Nasal cavity respiratory epithelium epithelial cell of viscerocranial mucosa (primary cell): ENCODE measurements at places on chromosomes 2 and 18. TPM values are rescaled to one million over a fixed set of nuclear protein-coding genes. Genes with fewer than 3 reads are reported as not detected.

ACMSD gene
- not detected in 2 replicates for total RNA-seq

TMEM37 gene
- 0.43 TPM in 1 of 2 replicates, not detected in the other for total RNA-seq

MPP4 gene
- under 0.01 and 0.07 TPM in 2 replicates for total RNA-seq

SLC4A5 gene
- total RNA-seq, result under 0.01 and 0.21 TPM in 2 replicates

ORC2 gene
- 26.0 and 27.3 TPM in 2 replicates for total RNA-seq

ARID5A gene
- total RNA-seq, result 4.1 and 8.5 TPM in 2 replicates

IL1A gene
- 387 and 393 TPM in 2 replicates for total RNA-seq

CROCC2 gene
- total RNA-seq, result not detected in 2 replicates

SFT2D3 gene
- total RNA-seq, result 3.8 and 4.1 TPM in 2 replicates

GLI2 gene
- 0.07 TPM in 1 of 2 replicates, not detected in the other for total RNA-seq

AMER3 gene
- not detected in 2 replicates for total RNA-seq

ZFAND2B gene
- total RNA-seq, result 23.3 and 62.2 TPM in 2 replicates

IL1RN gene
- 53.7 and 106 TPM in 2 replicates for total RNA-seq

PCARE gene
- under 0.01 TPM in 1 of 2 replicates, not detected in the other for total RNA-seq

SERPINB13 gene
- total RNA-seq, result 16.7 and 114 TPM in 2 replicates

CD8B2 gene
- total RNA-seq, result not detected in 2 replicates

INHA gene
- under 0.01 and 0.36 TPM in 2 replicates for total RNA-seq

MYO1B gene
- 405 and 429 TPM in 2 replicates for total RNA-seq

PHOSPHO2 gene
- total RNA-seq, result 2.7 and 4.7 TPM in 2 replicates

DNER gene
- total RNA-seq, result 0.57 and 1.0 TPM in 2 replicates

LCT gene
- 0.07 TPM in 1 of 2 replicates, not detected in the other for total RNA-seq

ZNF532 gene
- total RNA-seq, result 46.1 and 59.9 TPM in 2 replicates

CRYBA2 gene
- total RNA-seq, result not detected in 2 replicates

SGPP2 gene
- total RNA-seq, result 13.0 and 45.8 TPM in 2 replicates

MLPH gene
- total RNA-seq, result 1.4 and 12.1 TPM in 2 replicates

CFAP210 gene
- not detected in 2 replicates for total RNA-seq

GALM gene
- total RNA-seq, result 1.7 and 2.6 TPM in 2 replicates

ADAM23 gene
- under 0.01 and 1.5 TPM in 2 replicates for total RNA-seq

FIGN gene
- total RNA-seq, result 1.0 and 1.6 TPM in 2 replicates

TLX2 gene
- not detected in 2 replicates for total RNA-seq

ALS2 gene
- total RNA-seq, result 31.2 and 35.2 TPM in 2 replicates

ALLC gene
- not detected in 2 replicates for total RNA-seq

RUFY4 gene
- total RNA-seq, result not detected in 2 replicates

TCF4 gene
- total RNA-seq, result 3.4 and 14.5 TPM in 2 replicates
